Left colon (tissue), 2 donors: ENCODE measurements at places on chromosomes 12 and 14.

GRCh38 chr12:6233121-6233971 is 33.1 kb downstream of the CD9 start:
- DNase-seq, result peak; percentile 69

DNA sequence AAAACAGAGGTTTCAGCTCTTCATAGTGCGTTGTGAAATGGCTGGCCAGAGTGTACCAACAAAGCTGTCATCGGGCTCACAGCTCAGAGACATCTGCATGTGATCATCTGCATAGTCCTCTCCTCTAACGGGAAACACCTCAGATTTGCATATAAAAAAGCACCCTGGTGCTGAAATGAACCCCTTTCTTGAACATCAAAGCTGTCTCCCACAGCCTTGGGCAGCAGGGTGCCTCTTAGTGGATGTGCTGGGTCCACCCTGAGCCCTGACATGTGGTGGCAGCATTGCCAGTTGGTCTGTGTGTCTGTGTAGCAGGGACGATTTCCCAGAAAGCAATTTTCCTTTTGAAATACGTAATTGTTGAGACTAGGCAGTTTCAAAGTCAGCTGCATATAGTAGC is 14.3 kb upstream of the PAPLN start:
- no peak for DNase-seq

DNA sequence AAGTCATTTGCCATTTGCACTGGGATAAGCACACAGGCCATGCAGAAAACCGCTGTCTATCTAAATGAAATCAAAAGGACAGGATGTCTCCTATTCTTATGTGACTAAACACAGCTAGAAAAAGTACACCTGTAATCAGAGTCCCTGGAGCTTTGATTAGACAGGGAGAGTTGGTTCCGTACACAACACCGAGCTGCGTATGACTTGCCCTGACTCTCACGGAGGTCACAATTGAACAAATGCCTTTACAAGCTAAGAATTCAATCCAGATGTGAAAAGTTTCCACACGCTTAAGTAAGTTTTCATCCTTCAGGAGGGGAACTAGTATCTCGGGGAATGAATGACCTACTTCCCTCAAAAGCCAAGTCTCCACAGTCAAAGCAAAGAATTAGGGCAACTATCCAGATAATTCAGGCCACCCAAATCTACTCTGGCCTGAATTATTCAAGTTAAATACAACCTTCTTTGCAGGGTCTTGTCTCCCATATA is 67.5 kb downstream of the RTN1 start:
- DNase-seq, result no peak

- no peak for DNase-seq
Observed at GRCh38 chr14:90624227-90624626, 192.0 kb downstream of the TTC7B start.

GRCh38 chr14:79294499-79294898 is 916.8 kb downstream of the DIO2 start:
- DNase-seq, result no peak

DNA sequence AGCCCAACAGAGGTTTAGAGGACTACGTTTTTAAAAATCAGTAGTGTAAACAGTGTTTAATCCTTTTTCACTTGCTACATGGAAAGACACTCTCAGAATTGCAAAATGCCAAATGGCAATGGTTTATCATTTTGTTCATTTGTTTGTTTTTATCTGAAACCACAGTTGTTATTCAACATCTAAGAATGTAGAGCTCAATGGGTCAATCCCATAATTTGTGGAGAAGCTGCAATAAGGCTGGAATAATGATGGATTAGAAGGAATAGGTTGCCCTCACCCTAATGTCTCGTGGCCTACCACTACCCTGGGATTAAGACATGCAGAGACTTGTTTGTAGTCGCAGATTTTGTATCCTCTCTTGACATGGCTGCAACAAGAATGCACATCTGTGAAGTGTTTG is 115.7 kb downstream of the LLPH start:
- no peak for DNase-seq

DNA sequence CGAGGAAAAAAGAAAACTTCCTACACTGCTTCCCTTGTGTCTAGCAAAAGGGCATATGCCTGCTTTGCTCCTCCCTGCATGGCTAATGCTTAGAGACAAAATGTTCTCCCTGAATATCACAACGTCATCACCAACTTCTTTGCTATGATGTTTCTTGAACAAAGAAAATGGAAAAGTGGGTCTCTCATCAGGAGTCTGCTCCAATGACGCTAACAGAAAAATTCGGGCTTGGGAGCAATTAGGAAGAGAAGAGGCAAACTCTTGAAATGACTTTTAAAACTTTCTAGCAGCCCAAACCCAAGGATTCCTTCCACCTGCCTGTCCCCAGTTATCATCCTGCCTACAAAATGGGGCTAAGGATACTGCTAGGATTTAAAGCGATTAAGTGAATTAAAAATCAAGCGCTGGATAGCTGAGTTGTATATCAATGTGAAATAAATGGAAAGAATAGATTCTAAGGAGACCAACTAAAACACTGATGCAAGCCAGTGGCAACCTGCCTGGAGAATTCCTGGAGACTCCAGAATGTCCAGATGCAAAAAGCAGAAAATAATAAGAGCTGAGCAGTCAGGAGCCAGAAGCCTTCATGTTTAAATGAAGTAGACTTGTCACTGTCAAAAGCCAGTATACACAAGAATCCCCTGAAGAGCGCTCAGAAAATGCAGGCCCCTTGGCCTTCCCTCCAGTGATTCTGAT is 183.8 kb downstream of the DPF3 start:
- no peak for DNase-seq

GRCh38 chr12:3607039-3607720 is 116.2 kb downstream of the PRMT8 start:
- DNase-seq, result no peak

DNA sequence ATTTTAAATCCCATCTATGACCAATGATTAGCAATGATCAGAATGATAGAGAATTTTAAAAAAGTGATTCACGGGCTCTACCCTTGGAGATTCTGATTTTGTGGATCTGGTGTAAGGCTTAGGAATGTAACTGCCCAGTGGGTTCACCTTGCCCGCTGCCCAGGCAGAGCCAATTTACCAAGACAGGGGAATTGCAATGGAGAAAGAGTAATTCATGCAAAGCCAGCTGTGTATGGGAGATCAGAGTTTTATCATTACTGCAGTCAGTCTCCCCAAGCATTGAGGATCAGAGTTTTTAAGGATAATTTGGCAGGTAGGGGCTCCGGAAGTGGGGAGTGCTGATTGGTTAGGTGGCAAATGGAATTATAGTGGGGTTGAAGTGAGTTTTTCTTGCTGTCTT is 480.6 kb downstream of the ATP23 start:
- no peak for DNase-seq

- DNase-seq, result no peak
Observed at GRCh38 chr12:55732288-55732687, 3.5 kb upstream of the CD63 start.

DNA sequence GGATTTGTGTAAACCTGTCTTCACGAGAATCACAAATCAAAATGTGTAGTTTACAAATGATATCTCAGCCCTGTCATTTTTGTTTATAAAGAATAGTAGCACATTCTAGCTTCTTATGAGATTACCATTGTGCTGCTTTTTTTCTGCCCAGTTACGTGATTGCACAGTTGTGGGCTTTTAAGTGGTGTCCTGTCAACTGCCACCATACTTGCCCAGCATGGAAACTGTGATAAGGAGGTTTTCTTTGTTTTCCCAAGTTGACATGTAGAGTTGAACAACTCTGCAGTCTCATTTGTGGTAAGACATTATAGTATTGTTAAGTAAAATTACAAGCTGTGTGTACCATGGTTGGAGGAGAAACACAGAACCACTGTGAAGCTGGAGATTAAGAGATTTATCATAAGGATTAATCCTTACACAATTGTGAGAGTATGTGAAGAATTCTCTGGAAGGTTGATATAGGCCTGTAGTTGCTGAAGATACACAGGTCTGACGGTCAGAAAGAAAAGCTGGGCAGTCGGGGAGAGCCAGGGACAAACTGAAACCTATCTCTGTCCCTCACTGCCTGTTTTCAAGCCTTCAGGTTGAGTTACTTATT is 12.2 kb downstream of the CHURC1 start:
- no peak for DNase-seq

- DNase-seq, result no peak
Observed at GRCh38 chr12:111121840-111122239, 201.5 kb upstream of the MYL2 start.

- peak; percentile 84 for DNase-seq
Observed at GRCh38 chr14:70045844-70046535, 142.8 kb downstream of the SLC8A3 start.

- DNase-seq, result no peak
Observed at GRCh38 chr12:120240495-120240833, 25.1 kb downstream of the PXN start.

GRCh38 chr12:51368640-51369517 is 22.3 kb downstream of the GALNT6 start:
- DNase-seq, result peak; percentile 84

- no peak for DNase-seq
Observed at GRCh38 chr14:48373981-48374380, 698.6 kb upstream of the MDGA2 start.

GRCh38 chr12:18570543-18570942 is 167.3 kb downstream of the PLCZ1 start:
- DNase-seq, result no peak

DNA sequence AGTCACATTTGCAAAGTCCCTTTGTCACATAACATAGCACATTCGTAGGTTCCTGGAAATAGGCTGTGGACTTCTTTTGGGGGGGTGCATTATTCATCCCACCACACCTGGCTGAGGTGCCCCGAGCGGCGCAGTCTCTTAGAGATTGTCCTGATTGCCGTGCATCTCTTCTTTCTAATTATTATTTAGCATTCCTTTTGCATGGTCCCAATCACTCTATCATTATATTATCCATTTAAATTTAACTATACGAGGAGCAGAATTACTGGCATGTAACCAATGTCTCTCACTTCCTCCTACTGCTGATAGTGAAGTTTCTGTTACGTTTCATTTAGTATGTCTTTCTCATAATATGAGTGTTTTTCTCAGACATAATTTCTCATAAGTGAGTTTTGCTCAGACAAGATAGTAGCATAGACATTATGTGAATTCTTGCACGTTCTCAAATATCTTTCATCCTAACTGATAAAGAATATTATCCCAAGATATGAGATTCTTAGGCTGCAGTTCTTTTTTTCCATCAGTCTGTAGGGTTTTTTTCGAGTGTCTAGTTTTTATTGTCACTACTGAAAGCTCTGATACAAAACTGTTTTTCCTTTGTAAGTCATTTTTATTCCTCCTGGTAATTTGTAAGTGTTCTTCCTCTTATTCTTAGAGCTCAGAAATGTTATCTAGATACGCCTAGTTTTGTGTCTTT is 444.3 kb downstream of the NELL2 start:
- no peak for DNase-seq
